ENCODE measurements at places on chromosomes 4 and X.
A peak's percentile ranks its signal among the peaks of the same experiment; 100 is the strongest.

- H3K4me1 ChIP-seq = no peaks in the 10 kb centered on the region
- DNase-seq = no peak
- H3K27me3 ChIP-seq = no peaks in the 10 kb centered on the region
- no peak overlapping the region for H3K4me3 ChIP-seq
- H3K27ac ChIP-seq = no peak overlapping the region
Observed at GRCh38 chrX:155949098-155949497, 48.4 kb upstream of the IL9R start.

GRCh38 chr4:23333946-23334878 lies 555.6 kb downstream of the PPARGC1A start:
- no peak overlapping the region for H3K4me3 ChIP-seq
- H3K4me1 ChIP-seq = no peaks in the 10 kb centered on the region
- H3K27ac ChIP-seq = no peak overlapping the region
- no peaks in the 10 kb centered on the region for H3K36me3 ChIP-seq
- no peaks in the 10 kb centered on the region for H3K27me3 ChIP-seq
- no peak for DNase-seq

DNA sequence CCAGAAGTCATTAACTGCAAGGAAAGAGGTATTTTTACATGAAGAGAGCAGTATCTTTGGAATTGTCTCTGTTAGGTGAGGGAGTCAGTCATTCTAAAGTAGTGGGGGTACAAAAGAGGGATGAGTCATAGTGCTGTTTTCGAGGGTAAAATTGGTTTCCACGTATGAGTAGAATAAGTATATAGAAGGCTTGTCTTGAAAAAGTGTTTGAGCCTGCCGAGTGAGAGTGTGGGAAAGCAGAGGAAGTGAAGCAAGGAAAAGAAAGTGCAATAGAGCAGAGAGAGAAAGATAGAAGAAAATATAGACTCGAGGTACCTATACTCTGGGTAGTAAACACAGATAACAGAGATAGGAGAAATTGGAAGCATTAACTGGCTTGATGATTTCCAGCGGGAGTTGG lies 696.4 kb downstream of the DMD start:
- no peak overlapping the region for H3K4me3 ChIP-seq
- no peak overlapping the region for H3K27ac ChIP-seq
- H3K27me3 ChIP-seq = no peaks in the 10 kb centered on the region
- no peaks in the 10 kb centered on the region for H3K36me3 ChIP-seq
- no peak for DNase-seq
- H3K4me1 ChIP-seq = no peaks in the 10 kb centered on the region

DNA sequence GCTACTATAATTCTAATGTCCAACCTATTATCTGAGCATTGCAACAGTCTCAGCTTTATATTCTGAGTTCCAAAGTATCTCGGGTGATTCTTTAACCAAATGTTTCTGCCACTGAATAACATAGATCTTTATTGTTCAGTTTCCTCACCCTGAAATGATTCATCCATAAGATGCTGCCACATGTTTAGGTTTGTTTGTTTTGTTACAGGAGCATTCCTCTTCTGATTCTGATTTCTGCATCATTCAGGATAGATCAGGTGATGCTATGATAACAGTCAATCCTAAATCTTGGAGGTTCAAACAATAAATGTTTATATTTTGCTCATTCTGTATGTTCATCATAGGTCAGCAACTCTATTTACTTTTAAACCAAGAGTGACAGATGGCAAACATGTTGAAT lies 927.6 kb downstream of the PCDH7 start:
- no peak overlapping the region for H3K4me3 ChIP-seq
- H3K27me3 ChIP-seq = no peaks in the 10 kb centered on the region
- no peaks in the 10 kb centered on the region for H3K36me3 ChIP-seq

DNA sequence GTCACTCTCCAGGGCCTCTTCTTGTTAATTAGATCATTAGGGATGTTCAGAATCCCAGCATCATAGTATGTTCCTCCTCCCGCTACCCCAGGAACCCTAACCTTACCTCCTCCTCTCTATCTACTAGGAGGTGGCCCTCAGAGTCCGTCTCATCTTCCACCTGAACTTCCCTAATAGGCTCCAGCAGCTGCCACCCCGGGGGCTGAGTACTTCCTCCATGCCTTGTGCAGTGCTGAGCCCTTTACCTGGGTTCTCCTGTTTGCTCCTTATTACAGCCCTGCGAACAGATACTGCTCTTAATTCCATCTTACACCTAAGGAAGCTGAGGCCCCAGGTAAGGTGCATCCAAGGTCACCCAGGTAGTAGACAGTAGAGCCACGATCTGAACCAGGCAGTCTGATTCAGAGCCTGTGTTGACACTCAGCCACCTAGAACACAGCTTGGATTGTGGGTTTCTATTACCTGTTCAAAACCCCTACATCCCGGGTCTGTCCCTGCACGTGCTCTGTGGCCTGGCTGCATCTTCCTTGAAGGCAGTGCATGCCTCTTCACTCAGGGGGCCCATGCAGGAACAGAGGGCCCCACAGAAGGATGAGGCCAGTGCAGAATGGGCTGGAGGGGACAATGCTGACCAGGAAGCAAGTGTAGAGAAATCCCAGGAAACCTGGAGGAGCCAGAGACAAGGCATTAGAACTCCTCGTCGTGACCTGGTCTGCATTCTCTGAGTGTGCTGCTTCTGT lies 51.4 kb upstream of the MSANTD1 start:
- peak; percentile 26 for DNase-seq
- H3K36me3 ChIP-seq = peaks cover 5% of the 10 kb centered on the region
- H3K4me1 ChIP-seq = no peaks in the 10 kb centered on the region
- no peak overlapping the region for H3K27ac ChIP-seq
- H3K27me3 ChIP-seq = no peaks in the 10 kb centered on the region

- no peak overlapping the region for H3K27ac ChIP-seq
- no peaks in the 10 kb centered on the region for H3K36me3 ChIP-seq
- no peak for DNase-seq
Observed at GRCh38 chr4:146154057-146154456, 21.5 kb upstream of the LSM6 start.

- no peak overlapping the region for H3K4me3 ChIP-seq
- no peaks in the 10 kb centered on the region for H3K4me1 ChIP-seq
- no peaks in the 10 kb centered on the region for H3K36me3 ChIP-seq
- H3K27me3 ChIP-seq = no peaks in the 10 kb centered on the region
- H3K27ac ChIP-seq = no peak overlapping the region
- DNase-seq = no peak
Observed at GRCh38 chrX:25925946-25926345, 212.2 kb upstream of the MAGEB18 start.

DNA sequence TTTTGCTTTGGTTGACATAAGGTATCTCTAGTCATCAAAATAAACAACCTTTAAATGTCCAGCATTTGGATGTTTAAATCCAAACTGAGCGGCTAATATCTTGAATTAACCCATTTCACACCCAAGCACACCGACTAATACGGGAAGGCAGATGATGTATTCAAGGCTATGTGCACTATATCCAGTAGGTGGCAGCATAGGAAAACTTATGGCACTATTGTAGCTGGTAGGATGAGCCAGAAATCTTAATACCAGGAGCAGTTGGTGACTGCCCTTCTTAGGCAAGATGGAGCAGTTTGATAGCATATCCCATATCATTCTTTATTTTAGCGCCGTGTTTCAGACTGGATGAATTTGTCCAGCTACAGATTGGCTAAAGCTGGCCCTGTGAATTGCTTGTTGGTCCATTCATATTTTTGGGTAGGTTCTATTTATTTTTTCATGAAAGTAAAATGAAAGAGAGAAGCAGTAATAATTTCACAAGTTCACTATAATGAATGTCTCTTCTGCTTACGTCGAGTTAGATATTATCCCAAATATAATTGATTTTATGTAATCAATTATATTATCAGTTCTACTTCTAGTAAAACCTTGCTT lies 24.4 kb downstream of the UCHL1 start:
- H3K4me3 ChIP-seq = no peak overlapping the region
- no peak overlapping the region for H3K27ac ChIP-seq
- H3K27me3 ChIP-seq = no peaks in the 10 kb centered on the region
- H3K4me1 ChIP-seq = no peaks in the 10 kb centered on the region

DNA sequence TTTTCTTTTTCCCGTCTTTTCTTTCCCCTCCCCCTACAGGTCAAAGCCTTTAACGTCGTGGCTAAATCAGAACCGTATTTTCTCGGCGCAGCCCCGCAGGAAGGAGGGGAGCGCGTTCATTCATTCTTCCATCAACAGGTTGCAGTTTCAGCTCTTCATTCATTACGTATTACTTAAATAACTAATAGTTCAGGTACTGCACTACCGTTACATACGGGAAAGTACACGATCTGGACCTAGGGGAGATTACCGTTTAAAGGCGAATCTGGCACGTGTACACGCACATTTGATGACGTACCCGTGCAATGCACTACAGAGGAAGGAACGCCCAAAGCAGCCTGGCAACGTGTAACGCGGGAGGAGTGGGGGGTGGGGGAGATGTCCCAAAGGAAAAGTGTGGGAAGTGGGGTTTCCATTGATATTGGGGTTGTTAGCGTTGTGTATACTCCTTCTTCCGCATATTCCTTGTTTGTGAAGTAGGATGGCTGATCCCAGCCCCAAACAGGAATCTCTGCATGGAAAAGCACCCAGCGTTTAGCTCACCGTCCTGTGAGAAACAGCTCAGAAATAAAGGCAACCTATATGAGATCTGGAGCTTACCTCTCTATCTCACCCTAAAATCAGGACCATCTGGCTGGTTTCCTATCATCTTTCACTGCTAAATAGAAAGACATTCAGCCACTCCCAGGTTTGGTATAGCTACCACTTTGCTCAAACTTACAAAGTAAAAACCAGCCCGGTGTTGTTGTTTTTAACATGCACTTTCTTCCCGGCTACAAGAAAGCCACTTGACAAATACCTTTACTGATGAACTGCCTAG lies 585 bp upstream of the SEC24D start:
- no peaks in the 10 kb centered on the region for H3K36me3 ChIP-seq
- no peak overlapping the region for H3K27ac ChIP-seq
- H3K27me3 ChIP-seq = no peaks in the 10 kb centered on the region
- DNase-seq = peak; percentile 88
- peaks cover 2% of the 10 kb centered on the region for H3K4me1 ChIP-seq

GRCh38 chr4:39626261-39626660 lies 12.4 kb downstream of the SMIM14 start:
- H3K4me1 ChIP-seq = no peaks in the 10 kb centered on the region
- no peak for DNase-seq
- H3K36me3 ChIP-seq = no peaks in the 10 kb centered on the region
- H3K27ac ChIP-seq = no peak overlapping the region
- H3K4me3 ChIP-seq = no peak overlapping the region
- no peaks in the 10 kb centered on the region for H3K27me3 ChIP-seq

DNA sequence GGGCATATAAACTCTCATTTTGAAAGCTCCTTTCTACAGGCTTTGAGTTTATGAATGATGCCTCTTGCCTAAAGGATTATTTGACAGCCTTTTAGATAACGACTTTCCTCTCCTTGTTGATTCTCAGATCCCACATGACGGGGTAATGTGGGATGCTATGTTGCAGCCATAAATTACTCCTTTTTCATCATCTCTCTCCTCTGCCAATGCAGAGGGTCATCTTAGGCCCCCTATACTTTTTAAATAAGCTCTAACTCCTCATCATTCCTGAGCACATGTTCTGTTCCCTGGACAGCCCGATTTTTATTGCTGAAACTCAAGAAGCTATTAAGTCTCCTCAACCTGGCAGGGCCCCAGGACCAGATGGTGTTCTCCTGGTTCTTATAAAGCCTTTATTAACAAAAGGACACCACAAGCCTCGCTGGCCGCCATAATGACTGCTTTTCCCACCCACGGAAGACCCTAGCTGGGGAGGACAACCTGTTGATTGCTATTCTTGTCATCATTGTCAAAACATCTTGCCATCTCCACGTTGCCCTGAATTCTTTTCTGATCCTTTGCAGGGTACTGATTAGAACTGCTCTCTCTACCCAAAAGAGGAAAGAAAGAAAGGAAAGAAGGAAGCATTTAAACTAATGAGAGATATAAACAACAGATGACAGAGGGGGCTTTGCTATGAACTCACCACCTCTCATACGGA lies 150.7 kb downstream of the DHX15 start:
- no peak overlapping the region for H3K27ac ChIP-seq
- H3K27me3 ChIP-seq = no peaks in the 10 kb centered on the region
- H3K36me3 ChIP-seq = no peaks in the 10 kb centered on the region
- no peaks in the 10 kb centered on the region for H3K4me1 ChIP-seq
- no peak overlapping the region for H3K4me3 ChIP-seq
- DNase-seq = no peak
